Panc1 (cell line): ENCODE measurements at places on chromosomes 3 and 15. TPM values are rescaled to one million over a fixed set of nuclear protein-coding genes. Genes with fewer than 3 reads are reported as not detected.
A peak's percentile ranks its signal among the peaks of the same experiment; 100 is the strongest.

The IL5RA gene
- total RNA-seq = not detected

The PLA2G4E gene
- total RNA-seq = not detected

- no peak for DNase-seq
Measured at GRCh38 chr3:152623286-152623911, 211.5 kb upstream of the P2RY1 start.

- peak; percentile 42 for DNase-seq
Measured at GRCh38 chr15:98647026-98647773, 1.1 kb upstream of the IGF1R start.

GRCh38 chr3:101325393-101326134, 5.2 kb upstream of the IMPG2 start:
- no peak for DNase-seq

DNA sequence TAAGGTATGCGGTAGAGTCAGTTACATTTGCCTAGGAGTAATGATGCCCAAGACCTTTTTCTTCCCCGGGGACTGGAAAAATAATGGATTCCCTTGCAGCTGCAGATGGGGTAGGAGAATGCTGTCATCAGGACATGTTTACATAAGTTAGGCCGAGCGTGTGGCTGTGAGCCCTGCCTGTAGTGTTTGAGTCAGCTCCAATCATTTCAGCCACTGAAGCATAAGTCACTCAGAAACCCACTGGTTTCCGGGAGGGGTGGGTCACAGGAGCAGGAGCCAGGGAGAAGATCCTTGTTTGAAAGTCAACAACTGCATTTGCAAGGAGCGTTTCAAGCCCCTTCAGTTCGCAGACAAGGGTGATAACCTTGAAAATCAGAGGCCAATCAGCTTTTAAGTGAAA, 562.3 kb downstream of the MCTP2 start:
- DNase-seq = no peak

DNA sequence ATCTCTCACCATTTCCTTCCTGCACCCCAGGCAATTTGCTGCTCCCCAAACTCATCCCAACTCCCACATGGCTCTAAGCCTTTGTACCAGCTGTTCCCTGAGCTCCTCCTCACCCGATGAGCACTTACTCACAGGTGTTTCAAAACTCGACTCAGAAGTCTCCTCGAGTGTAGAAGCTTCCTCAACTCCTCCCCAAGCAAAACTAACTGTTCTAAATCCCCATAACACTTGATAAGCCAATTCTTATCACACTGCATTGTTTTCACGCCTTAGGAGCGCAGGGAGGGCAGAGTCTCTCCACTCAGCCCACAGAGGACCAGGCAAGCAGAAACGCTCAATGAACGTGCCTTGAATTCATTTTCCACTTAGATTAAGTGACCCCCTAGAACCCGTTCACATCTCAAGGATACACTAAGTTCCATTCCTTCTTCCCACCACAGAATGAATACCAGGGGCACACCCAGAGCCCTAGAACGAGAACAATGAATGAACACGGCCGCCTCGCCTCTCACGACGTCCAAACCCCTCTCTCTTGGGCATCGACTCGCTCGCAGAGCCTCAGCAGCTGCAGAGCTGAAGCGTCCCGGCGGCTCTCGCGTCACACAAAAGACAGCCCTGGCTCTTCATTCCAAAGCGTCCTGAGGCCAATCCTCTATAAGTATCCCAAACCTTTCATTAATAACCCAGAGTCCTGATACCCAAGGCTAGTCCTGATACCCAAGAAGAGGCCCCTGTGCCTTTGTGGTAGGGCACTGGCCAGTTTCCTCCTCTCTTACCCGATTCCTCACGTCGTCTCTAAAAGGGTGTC, 1.1 kb downstream of the RAF1 start:
- DNase-seq = no peak

DNA sequence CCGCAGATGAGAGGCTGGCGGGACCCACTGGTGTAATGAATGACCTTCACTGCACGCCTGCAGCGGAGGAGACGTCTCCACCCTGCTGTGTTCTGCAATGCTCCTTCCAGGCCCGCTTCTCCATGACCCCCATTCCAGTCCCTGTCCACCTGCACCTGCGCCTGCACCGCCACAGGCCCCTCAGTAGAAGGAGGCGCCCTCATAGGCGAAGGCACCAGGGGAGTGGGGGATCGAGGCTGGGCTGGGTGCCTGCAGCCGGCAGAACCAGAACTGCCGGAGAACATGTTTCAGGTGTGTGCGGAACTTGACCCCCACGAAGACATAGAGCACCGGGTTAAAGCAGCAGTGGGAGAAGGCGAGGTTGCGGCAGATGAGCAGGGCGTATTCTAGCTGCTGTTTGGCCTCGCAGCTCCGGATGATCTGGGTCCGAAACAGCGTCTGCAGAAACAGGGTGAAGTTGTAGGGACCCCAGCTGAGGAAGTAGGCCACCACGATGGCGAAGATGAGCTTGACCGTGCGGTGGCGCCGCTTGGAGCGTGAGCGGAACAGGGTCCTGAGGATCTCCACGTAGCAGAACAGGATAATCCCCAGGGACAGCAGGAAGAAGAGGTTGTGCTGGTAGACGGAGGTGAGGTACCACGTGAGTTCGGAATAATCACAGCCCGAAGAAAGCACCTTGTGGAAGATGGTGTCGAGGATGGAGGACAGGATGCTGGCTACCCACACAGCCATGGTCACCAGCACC, 6.3 kb downstream of the XCR1 start:
- no peak for DNase-seq

- DNase-seq = no peak
Measured at GRCh38 chr15:98776607-98777281, 128.4 kb downstream of the IGF1R start.

DNA sequence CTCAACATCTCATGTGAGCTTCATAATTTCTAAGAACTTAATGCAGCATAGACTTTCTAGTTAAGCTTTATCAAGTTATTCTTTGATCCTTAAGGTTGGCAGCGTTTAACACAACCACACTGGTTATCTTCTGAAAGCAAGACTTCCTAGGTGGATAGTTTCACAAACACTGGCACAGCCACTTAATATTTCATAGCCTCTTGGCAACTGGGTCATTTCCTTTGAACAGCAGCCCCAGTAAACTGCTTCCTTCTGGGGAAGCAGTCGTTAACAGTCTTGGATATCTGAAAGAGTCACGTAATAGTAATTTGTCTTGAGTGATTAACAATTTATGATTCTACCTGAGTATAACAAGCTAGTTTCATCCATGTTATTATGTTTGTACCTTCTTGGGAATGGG, 45.9 kb upstream of the ABHD10 start:
- no peak for DNase-seq

DNA sequence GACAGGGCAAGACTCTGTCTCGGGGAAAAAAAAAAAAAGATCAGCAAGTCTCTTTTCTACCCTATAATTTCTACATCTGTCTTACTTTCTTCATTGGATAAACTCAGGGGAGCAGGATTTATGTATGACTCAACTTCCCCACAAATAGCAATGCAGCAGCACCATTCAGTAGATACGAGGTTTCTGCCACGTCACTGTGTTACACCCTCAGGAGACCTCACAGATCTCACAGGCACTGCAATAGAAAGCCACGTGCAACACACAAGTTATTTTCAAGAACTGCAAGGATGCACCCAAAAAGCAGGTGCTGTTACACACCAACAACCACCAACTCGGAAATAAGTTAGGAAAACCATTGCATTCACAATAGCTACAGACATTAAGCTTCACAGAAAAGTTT, 30.2 kb downstream of the TSPAN3 start:
- DNase-seq = no peak

GRCh38 chr15:66829551-66830121, 127.6 kb downstream of the SMAD6 start:
- DNase-seq = no peak
